Neural progenitor cell (in vitro differentiated cells): ENCODE measurements at places on chromosomes 11 and 22.
A peak's percentile ranks its signal among the peaks of the same experiment; 100 is the strongest.

GRCh38 chr11:17471501-17471900 is 5.1 kb downstream of the ABCC8 start:
- no peak for DNase-seq

DNA sequence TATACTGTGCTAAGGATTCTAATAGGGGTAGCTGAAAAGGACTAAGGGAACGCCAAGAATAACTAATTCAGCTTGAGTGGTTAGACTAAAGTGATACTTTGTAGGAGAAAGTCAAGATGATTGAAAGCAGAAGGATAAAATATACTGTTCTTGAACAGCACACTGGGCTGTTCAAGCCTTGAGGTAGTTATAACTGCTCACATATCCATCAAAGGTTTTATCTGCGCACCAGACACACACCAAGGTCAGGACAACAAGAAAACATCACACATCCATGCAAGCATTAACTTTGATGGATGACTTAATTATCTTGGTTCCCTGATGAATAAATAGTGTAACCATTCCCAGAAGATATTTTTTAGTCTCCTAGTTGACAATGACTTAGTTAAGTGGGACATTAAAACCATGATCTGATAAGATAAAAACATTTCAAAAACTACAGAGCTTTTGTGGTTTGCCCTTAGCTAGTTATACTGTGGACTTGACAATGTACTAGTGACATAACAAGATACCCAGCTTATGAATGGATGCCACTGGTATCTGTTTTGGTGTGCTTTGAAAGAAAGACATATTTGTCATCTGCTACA is 728.9 kb downstream of the JRKL start:
- no peak for DNase-seq

- peak; percentile 78 for DNase-seq
Observed at GRCh38 chr11:14973621-14974514, 1.7 kb upstream of the CALCA start.

DNA sequence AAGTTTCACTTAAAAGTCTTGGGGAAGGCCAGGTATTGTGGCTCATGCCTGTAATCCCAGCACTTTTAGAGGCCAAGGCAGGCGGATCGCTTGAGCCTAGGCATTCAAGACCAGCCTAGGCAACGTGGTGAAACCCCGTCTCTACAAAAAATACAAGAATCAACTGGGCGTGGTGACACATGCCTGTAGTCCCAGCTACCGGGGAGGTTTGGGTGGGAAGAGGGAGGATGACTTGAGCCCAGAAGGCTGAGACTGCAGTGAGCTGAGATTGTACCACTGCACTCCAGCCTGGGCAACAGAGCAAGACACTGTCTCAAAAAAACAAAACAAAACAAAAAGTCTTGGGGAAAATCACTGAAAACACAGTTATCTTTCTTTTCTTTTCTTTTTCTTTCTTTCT is 15.4 kb upstream of the XBP1 start:
- no peak for DNase-seq

DNA sequence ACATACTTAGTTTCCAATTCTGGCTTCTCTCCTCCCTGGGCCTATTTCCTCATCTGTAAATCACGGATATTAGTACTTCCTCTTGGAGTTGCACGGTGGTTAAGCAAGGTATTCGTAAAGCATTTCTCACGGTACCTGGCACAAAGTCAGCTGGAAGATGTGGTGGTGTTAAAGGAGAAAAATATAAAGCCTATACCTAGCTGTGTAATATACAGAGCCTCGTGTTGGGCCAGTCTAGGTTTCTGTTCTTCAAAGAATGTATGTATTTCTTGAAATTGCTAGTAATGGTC is 47.2 kb downstream of the DBX1 start:
- no peak for DNase-seq

- DNase-seq, result no peak
Observed at GRCh38 chr11:109096266-109096665, 325.7 kb upstream of the C11orf87 start.

GRCh38 chr22:29788339-29789279 is 21.4 kb downstream of the UQCR10 start:
- no peak for DNase-seq

DNA sequence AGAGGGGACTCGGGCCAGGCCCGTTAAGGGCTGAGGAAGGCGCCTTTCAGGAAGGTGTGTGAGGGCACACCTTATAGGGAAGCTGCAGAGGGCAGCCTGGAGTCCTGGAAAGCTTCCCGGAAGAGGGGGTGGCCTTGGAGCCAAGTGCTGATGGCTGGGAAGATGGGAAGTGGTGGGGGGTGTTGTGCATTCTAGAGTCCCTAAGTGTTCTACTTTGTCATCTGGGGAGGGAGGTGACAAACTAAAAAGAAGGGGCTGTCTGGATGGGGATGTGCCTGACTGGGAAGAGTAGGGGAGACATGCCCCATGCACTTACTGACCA is 6.8 kb downstream of the ZDHHC8 start:
- no peak for DNase-seq

DNA sequence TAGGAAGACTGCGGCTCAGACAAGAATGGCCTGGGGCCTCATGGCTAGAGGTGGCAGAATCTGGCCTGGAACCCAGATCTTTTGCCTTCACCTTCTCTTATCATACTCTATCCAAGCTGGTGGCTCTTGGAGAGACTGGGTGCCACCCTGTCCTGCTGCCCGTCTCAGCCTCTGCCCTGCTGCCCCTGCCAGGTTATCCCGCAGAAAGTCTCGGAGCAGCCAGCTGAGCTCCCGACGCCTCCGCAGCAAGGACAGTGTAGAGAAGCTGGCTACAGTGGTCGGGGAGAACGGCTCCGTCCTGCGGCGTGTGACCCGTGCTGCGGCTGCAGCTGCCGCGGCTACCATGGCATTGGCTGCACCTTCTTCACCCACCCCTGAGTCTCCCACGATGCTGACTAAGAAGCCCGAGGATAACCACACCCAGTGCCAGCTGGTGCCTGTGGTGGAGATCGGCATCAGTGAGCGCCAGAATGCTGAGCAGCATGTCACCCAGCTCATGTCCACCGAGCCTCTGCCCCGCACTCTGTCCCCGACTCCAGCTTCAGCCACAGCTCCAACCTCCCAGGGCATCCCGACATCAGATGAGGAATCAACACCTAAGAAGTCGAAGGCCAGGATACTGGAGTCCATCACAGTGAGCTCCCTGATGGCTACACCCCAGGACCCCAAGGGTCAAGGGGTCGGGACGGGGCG is 5.9 kb downstream of the INCENP start:
- DNase-seq, result no peak

GRCh38 chr22:46212195-46212594 is 37.9 kb downstream of the CDPF1 start:
- DNase-seq, result no peak

DNA sequence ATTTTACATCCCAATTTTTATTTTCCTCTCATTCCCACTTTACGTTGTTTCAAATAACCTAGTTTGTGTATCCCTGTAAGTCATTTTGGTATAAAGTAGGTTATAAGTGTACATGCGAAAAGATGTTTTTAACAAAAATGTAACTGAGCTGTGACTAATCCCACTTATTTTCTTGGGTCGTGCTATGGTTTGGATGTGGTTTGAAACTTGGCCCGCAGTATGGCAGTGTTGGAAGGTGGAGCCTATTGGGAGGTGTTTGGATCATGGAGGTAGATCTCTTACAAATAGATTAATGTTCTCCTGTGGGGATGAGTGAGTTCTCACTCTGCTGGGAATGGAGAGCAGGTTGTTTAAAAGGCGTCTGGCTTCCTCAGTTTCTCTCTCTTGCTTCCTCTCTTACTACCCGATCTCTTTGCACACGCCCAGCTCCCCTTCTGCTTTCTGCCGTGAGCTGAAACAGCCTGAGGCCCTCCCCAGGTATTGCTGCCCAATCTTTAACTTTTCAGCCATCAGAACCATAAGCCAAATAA is 7.2 kb downstream of the RPL27A start:
- no peak for DNase-seq

GRCh38 chr11:27188696-27189095 is 148.1 kb downstream of the BBOX1 start:
- no peak for DNase-seq

- DNase-seq, result no peak
Observed at GRCh38 chr22:28237112-28237511, 318.1 kb upstream of the PITPNB start.

DNA sequence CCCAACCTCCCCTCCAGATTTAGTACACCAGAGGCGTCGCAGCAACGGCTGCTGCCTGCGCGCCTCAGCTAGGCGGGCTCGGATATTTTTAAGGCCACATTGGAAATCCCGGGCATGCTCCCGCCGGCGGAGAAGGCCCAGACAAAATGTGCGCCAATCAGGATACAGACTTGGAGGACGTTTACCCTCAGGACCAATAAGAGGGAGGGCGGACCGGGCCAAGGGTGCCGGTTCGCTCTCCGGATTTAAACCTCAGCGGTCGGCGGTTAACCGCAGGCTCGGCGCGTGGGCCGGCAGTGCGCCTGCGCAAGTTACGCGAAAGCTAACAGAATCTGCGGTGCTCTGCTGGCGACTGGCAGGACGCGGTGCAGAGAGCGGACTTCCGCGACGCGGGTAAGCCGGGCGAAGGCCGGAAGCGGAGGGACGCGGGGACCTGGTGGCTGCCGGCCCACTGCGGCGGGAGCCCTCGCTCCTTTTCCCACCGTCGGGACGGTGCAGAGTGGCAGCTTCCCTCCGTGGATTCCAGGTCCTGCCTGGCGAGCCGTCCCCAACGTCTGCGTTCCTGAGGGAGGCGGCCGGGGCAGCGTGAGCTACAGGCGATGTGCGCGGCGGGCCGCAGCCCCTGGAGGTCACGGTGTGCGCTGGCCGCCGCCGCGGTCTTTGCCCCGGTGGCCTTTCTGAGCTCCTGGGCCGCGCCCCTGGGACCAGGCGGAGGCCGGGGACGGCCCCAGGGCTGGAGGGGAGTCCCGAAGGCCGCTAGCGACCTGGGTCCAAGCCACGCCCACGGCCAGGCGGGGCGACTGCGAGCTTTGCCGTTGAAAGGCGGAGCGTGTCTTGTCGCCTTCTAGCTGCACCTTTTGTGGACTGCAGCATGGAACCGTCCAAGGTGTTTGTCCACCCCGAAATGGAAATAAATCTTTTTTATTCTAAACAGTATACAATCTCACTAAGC is at the start of gene HYLS1:
Gene HYLS1 (plus strand): TSS at position 296 of the 952 bp plus-strand sequence. CDS start 11,701 bp downstream, outside the sequence.
- peak; percentile 90 for DNase-seq

DNA sequence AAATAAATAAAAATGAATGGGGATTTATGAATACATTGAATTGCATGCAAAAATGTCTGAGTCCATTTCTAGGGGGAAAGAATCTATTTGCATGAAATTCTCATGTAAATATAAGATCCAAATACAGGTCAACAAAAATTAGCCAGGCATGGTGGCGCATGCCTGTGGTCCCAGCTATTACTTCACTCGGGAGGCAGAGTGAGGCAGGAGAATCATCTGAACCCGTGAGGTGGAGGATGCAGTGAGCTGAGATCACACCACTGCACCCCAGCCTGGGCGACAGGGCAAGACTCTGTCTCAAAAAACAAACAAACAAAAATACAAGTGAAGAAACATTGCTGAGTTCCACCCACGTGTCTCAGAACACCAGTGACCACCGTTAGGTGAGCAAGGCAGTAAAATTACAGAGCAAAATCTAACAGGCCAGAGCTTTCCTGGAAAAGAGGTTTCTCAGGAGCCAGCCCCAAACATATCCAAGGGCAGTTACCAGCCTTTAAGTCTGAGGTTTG is 17.3 kb downstream of the PACSIN2 start:
- DNase-seq, result no peak

DNA sequence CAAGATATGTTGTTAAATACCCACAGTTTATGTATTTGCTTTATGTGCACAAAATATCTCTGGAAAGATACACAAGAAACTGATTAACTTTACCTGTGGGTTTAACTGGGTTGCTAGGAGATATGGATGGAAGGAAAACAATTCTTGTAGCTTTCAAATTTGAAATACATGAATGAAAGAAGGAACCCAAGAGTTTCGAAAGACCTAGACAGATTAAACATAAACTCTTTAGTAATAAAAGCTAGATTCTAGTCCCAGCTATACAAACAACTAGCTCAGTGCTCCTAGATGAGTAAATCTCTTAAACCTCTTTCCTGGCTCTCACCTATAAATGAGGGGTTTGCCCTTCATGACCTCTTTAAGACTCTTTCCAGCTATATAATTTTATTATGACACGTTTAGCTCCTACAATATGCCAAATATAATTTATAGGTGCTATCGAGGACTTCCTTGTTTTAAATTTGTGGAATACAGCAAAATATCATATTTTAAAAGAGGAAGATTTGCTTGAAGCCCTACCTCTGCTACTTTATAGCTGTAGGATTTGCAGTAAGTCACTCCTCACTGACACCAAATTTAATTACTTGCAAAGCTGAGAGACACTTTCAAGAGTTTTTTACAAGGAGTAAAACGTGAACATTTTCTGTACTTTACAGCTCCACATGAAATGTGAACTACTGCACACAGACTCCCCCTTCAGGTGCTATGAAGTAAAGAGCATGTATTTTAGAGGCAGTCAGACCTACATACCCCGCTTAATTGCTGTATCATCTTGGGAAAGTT is 50.7 kb downstream of the RRAS2 start:
- DNase-seq, result peak; percentile 53

DNA sequence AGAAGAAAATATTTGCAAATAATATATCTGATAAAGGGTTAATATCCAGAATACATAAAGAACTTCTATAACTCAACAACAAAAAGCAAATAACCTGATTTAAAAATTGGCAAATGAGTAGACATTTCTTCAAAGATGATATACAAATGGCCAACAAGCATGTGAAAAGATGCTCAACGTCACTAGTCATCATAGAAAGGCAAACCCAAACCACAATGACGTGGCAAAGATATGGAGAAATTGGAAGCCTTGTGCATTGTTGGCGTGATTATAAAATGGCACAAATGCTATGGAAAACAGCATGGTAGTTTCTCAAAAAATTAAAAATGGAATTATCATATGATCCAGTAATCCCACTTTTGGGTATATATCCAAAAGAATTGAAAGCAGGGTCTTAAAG is 466.3 kb downstream of the TBC1D22A start:
- DNase-seq, result no peak

DNA sequence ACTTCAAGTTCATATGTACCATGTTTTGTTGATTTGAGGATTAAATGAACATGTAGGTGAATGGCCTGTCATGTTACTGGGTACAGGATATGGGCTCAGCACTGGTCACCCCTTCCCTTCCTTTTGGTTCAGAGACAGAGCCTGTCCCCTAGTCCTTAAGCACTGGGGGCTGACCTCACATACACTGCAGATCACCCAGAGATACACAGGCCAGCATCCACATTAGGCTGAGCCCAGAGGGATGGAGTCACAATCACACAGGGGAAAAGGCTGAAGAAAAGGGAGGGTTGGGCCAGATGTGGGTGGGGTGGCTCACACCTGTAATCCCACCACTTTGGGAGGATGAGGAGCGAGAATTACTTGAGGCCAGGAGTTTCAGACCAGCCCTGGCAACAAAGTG is 62.3 kb downstream of the IGLL5 start:
- DNase-seq, result no peak

DNA sequence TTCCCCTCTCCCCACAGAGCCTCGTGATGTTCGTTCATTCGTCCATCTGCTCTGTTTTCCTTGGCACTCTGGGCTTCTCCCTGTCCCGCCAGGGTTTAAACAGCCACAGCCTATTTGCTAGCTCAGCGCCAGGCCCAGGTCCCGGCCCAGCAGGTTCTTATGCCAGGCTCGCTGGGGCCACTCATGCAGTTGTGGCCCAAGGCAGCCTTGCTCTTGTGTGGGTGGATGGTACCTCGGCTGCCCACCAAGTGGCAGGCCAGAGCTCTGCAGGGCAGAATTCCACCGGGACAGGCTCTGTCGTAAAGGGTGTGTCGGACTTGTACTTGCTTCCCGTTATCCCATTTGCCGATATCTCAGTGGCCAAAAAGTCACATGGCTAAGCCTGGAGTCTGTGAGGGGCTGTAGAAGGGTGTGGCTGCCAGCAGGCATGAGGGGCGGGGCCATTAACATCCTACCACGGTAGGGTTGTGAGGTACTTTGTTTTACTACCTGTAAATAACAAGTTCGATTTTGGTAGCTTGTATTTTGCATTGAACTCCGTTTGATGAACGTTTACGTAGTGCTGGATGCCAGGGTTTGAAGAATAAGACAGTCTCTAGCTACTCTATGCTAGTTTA is 7.9 kb downstream of the FAM118A start:
- peak; percentile 30 for DNase-seq
